ENCODE measurements at places on chromosomes 1 and 21.

DNA sequence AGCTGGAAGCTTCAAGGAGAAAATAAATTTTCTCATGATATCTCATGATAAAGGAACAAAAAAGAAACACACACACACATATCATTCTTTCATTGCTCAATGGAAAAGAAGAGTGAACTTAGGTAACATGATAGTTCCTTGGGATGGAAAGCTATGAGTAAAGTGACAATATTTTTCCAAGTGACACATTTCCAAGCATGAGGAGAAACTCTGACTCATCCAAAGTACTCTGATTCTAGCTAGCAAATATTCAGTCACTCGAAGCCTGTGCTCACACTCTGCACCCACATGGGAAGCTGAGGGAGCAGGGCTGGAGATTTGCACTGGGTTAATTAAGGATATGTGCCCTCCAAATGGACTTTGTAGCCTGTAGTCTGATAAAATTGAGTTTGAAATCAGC lies 222.4 kb downstream of the LRRC40 start:
- DNase-seq: no peak

- DNase-seq: peak; percentile 44
Observed at GRCh38 chr1:167533851-167534300, 15.5 kb upstream of the CD247 start.

- DNase-seq: no peak
Observed at GRCh38 chr1:167805041-167805556, 83.3 kb downstream of the MPZL1 start.

GRCh38 chr1:195663549-195664280 lies 944.5 kb downstream of the KCNT2 start:
- no peak for DNase-seq

DNA sequence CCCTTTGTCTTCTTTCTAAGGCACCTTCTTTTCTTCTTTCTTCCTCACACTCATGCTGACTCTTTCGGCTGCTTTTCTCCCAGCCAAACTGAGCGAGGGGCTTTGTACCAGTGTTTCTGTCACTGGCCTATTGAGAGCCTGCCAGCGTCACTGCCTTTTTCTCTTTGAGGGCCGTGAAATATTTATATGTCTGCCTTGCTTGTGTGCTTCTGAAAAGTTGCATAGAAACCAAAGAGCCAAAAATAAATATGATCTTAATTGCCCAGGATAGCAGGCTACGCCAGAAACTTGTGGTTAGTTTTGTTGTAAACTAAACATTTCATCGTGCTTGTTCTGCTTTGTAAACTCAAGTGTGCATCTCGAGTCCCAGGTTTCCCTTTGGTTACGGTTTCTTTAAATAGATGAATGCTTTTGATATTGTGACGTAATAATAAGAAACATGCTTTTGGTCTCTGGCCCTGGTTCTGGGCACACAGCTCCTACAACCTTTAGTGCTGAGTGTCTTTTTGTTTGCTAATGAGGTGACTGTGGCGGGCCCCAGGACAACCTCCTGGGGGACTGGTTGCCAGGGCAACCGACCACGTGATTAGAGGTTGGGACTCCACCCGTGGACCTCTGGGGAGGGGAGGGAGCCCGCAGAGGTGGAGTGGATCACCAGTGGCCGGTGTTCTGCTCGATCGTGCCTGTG lies 10.8 kb downstream of the SLC37A1 start:
- DNase-seq: no peak

- no peak for DNase-seq
Observed at GRCh38 chr1:27306892-27307761, 14.8 kb upstream of the TMEM222 start.

- DNase-seq: no peak
Observed at GRCh38 chr1:211738691-211739301, 63.4 kb upstream of the NEK2 start.

- DNase-seq: no peak
Observed at GRCh38 chr21:38178653-38179470, 77.9 kb upstream of the KCNJ15 start.

DNA sequence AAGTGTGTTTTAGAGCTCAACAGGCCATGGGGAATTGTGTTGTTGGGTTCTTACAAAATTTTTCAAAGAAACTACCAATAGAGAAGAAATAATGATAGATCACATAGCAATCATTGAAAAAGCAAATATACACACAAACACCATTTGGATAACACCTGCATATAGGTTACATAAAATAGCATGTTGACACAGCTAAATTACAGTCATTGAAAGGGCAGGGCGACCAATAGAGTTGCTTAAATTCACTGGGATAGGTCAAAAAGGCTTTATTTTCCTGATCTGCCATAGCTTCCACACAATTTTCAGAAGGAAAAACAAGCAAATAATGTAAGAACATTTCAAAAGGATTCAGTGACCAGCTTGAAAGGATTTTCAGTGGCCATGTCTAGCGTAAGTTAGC lies 57.9 kb upstream of the FGGY start:
- DNase-seq: no peak

DNA sequence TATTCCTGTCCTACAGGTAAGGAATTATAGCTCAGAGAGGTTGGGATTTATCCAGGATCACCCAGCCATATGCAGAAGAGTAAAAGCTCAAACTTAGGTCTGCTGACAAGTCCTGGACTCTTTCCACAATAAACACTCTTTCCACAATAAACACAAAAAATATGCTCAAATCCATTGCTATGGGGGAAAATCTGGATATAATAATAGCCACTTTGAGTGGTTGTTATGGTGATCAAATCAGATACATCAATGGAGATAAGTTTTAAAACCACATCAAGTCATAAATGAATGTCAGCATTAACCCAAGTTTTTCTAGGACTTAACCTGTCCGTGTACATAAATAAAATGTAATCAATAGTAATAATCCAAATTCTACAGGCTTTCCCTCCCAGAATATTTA lies 22.3 kb upstream of the TTF2 start:
- no peak for DNase-seq

- DNase-seq: peak; percentile 25
Observed at GRCh38 chr1:112927462-112927990, 28.5 kb downstream of the SLC16A1 start.

- DNase-seq: no peak
Observed at GRCh38 chr1:154129391-154129970, 25.4 kb downstream of the NUP210L start.

DNA sequence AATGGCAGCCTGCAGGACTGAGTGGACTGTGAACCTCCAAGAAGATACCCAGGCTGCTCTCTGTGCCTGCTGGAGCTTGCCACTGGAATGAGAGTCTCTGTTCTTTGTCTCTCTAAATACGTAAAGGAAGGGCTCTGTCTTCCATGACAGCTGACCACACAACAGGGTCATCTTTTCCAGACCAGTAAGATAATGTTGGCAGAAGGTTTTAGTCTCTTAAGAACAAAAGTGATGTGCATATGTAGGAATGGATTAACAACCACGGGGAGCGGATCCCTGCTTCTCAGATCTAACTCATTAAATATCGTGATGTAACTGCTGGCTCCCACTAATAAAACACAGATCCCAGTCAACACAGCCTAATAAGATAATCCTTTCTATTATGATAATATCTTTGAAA lies 67.5 kb downstream of the MAP10 start:
- no peak for DNase-seq

DNA sequence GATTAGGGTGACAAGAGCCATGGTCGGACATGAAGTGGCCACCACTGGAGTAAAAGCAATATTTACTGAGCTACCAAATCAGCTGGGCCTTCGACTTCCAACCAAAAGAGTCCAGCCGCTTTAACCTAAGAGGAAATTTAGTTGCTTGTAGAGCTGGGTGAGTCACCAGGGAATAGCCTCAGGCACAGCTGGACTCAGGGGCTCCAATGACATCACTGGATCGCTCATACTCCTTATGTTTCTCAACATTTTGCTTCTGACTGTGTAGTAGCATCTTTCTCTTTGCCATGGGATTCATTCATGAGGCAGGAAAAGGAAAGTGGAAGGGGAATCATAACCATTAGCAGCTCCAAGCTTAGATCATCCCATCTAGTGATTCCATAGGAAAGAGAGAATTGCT lies 664.4 kb downstream of the MATN1 start:
- DNase-seq: no peak

GRCh38 chr1:219670426-219671149 lies 57.7 kb upstream of the ZC3H11B start:
- DNase-seq: no peak

DNA sequence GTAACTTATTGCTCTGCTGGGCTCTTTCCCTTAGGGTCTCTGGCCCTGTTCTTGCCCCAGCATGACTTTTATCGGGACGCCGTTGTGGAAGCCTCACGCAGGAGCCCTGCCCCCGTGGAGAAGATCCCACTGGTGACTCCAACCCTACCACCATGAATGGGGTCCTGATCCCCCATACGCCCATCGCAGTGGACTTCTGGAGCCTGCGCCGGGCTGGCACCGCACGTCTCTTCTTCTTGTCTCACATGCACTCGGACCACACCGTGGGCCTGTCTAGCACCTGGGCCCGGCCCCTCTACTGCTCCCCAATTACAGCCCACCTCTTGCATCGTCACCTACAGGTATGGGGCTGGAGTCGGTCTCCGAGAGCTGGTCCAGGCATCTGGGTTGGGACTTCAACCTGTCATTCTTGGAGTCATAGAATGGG lies 322 bp downstream of the DCLRE1B start:
- no peak for DNase-seq

DNA sequence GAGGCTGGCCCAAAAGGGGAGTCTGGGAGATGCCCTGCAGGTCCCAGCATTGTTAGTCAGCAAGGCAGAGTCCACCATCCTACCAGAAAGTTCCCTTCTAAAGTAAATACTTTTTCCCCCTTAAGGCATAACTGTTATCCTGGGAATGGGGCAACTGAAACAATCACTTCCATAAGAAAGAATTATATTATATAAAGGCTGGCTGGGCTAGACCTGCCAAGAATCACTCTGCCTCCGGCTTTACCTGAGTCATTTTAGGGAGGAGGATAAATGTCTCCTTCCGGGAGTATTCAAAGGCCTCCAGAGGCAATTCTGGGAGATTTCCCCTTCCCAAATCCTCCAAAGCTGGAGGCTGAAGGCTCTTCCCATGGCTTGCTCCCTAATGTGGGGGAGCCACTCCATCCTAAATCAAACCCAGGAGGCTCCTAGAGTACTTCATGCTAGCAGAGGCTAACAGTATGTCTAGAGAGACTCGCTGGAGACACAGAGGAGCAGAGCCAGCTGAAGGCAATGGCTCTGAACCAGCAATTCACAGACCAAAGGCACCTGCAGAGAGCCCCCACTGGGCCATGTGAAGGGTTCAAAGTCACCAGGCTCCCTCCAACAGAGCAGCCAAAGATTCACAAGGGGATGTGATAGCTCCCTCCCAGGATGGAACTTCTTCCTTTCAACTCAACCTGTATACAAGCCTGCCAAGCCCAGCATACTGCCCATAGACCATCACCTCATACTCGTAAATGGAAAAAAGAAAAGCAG lies 116.0 kb downstream of the ASTN1 start:
- no peak for DNase-seq

GRCh38 chr1:155000411-155000725 lies 2.2 kb upstream of the ZBTB7B start:
- DNase-seq: no peak

DNA sequence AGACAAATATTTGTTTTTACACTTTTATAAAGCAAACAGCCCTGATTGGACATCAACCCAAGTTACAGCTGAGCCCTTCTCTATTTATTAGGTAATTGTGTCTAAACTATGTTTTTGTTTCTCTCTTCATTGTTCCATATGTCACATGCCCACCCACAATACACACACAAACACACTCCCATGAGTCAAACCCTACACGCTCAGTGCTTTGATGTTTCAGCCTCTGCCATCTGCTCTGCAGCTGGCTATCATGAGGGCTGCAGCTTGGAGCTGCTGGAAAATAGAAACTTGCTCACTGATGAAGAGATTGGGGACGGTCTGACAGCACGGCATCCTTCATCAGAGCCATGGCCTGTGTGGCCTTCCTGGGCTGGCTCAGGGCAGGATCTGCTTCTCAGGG lies 41.7 kb downstream of the PSMG1 start:
- DNase-seq: no peak

DNA sequence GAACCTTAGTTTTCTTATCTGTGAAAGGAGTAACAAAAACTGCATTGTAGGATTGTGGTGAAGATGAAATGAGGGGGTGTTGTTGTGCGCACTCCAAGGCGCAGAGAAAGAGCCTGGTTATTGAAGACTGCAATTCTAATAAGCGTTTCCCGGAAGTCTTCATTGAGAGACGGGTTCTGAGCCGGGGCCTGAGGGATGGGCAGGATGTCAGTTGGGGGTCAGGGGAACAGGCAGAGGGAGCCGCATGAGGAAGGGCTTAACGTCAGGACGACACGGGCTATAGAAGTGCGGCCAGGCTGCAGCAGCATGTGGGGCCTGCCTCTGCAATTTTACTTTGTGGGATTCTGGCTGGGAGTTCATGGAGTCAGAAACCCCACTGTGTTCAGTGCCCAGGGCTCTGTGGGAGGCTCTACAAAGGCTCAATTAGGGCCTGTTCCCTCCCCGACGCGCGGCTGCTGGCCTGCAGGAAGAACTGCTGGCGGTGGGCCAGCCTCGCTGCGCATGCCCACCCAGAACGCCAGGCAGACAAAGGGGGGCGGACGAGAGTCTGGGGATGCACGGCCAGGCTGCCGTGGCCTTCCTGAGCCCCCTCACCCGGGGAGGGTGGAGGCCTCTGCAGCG lies 20.7 kb downstream of the TRIM62 start:
- DNase-seq: peak; percentile 87

- no peak for DNase-seq
Observed at GRCh38 chr1:84434081-84434769, 35.9 kb downstream of the DNASE2B start.

GRCh38 chr1:54989473-54989872 lies 9.0 kb downstream of the TMEM61 start:
- DNase-seq: no peak

- DNase-seq: no peak
Observed at GRCh38 chr1:53608071-53608470, 130.9 kb downstream of the GLIS1 start.

- no peak for DNase-seq
Observed at GRCh38 chr21:42569732-42570301, 56.2 kb downstream of the SLC37A1 start.

DNA sequence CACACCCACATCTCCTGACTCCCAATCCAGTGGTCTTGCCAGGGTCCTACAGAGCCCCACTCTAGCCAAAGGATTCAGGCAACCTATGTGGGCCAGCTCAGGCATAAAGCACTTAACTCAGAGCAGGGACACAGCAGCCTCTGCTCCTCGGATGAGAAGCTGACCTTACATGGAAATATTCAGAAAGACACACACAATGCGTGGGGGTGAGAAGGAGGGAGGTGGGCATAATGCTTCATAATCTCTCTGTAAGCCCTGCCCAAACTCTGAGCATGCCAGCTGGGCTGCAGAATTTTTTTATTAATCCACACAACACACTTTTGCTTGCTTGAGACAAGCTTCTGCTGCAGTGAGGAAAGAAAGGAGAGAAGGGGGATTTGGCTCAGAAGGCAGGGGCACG lies 21.6 kb downstream of the KCND3 start:
- no peak for DNase-seq

- no peak for DNase-seq
Observed at GRCh38 chr1:191065771-191066170, 588.1 kb upstream of the BRINP3 start.

- DNase-seq: no peak
Observed at GRCh38 chr1:153506386-153506785, 29.4 kb downstream of the S100A6 start.

GRCh38 chr1:18373882-18374493 lies 106.7 kb upstream of the KLHDC7A start:
- DNase-seq: no peak

- no peak for DNase-seq
Observed at GRCh38 chr1:233172201-233172600, 123.3 kb downstream of the PCNX2 start.
